Stimulated activated CD4-positive, alpha-beta T cell treated with anti-CD3 and anti-CD28 coated beads, Interleukin-15, amount 100 ng/mL, for 1 hour (primary cell): ENCODE measurements at places on chromosomes 1 and 21.

DNA sequence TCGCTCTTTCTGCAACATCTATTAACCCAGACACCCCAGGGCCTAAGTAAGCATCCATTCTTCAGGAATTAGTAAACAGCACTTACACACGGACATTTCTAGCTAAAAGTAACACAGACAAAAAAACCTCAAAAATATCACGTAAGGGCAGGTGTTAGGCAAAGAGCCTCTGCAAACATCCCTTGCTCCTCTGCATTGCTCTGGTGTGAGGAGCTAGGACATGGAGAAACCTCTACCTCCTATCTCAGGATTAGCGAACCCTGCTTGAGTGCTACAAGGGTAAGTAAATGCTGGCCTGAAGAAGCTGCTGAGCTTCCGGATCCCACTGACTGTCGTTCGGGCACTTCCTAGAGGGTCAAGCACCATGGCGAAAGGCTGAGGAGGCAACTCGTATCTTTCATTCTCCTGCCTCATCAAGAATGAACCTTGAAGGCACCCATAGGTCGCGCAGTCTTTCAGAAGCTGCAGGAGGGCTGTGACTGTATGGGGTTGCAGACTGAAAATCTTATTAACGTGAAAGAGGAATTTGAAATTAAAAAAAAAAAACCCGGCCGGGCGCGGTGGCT is 2.1 kb downstream of the PTGER3 start:
- DNase-seq, result no peak

GRCh38 chr1:218156595-218156994 is 128.5 kb upstream of the RRP15 start:
- no peak for DNase-seq

DNA sequence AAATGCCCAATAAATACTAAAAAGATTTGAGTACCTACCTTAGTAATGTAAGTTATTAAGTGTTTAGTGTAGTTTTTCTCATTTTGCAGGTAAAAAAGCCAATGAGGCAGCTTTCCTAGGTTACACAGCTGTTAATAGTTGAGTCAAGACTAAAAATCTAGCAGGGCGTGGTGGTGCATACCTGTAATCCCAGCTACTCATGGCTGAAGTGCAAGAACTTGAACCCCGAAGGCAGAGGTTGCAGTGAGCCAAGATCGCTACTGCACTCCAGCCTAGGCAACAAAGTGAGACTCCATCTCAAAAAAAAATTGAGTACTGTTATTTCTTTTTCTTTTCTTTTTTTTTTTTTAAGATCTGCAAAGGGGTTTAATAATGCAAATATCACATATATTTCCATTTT is 7.7 kb downstream of the YBX1 start:
- no peak for DNase-seq

GRCh38 chr1:2428490-2428889 is 16.1 kb upstream of the PEX10 start:
- no peak for DNase-seq

DNA sequence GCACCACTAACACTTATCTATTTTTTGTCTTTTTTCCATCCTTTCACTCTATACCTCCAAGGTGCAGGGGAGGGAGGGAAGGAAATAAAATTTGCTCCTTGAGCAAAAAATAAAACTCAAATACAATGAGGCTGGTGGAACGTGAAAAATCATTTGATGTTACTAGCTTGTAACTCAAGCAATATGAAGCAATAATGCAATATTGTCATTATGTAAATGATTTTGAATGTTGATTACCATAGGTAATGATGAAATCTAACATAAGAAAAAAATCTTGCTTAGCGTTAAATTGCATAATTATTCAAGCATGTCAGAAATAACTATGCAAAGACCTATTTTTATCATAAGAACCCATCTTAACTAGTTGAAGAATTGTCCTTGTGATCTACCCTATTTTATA is 277.7 kb downstream of the KCTD3 start:
- DNase-seq, result no peak

- DNase-seq, result no peak
These were observed 532 bp upstream of the MANEAL start for GRCh38 chr1:37792943-37793686.

DNA sequence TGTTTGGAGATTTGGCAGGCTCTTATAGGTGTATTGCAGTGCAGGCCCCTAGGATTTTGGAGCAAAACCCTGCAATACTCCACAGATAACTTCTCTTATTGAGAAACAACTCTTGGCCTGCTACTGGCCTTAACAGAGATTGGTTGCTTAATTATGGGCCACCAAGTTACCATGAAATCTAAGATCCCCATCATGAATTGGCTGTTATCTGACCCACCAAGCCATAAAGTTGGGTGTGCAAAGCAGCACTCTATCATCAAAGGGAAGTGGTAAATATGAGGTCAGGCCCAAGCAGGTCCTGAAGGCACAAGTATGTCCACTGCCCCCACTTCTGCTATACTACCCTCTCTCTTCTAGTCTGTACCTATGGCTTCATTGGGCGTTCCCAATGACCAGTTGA is 130.0 kb upstream of the TNFSF4 start:
- DNase-seq, result no peak

DNA sequence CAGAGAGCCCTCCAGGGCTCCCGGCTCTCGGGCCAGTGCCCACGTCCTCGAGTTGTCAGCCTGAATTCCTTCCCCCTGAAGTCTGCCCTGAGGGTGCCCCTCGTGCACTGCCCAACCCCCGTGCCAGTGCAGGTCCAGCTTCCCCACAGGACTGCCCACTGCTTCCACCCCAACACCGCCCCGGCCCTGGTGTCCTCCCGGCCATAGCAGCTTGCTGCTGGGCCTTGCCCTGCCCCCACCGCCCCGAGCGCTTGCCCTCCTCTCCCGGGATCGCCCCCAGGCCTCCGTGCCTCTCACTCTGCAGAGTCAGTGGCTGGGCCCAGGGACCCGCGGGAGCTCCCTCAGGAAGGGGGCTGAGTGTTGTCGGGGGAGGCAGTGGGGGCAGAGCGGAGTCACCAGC is 24.1 kb upstream of the ARHGEF16 start:
- DNase-seq, result no peak
